AG09309 (cell line): ENCODE measurements at places on chromosomes 16 and 17.
A peak's percentile ranks its signal among the peaks of the same experiment; 100 is the strongest.

DNA sequence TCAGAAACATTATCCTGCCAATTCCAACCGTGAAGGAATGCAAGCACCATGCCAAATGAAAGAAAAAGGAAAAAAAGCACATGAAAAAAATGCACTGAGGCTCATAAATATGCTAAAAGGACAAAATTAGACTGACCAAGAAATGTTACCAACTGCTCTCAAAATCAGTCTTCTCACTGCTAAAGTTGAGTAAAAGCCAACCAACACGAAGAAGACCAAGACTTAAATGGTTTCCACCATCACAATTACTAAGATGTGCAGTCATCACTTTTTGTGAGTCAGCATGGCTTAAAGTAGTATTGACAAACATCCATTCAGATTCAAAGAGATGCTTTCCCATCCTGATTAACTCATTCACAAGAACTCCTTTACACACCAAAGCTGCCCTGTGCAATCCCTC lies 16.4 kb downstream of the CDYL2 start:
- DNase-seq = peak; percentile 11

DNA sequence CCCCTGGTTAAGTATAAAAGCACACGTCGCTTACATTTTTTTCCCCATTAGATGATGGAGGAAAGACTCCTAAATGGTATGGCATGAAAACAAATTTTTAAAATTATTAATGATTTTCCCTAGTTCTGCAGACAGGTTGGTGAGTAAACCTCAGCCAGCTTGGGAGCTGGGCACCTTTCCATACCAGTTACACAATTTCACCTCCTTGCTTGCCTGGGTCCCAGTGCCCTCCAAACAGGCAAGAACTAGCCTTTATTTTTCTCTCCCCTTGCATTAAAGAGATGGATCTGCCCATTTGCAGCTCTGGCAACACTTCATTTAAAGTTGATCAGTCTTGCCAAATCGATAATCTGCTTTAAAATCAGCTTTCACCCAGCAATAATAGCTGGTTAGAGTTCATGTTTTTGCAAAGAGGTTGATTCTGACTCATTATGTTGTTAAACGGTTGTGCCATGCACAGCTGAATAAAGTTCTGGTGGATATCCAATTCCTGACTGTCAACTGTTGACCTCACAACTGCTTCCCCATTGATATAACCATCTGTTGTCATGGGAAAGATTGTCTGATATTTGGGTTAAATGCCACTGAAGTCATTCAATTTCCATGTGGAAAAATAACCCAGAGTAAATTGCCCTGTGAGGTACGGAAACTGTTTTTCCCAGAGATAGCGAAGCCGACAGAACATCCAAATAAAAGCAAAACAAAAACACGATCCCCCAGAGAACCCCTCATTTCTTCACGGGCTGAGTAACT lies 1.3 kb downstream of the C17orf58 start:
- no peak for DNase-seq

DNA sequence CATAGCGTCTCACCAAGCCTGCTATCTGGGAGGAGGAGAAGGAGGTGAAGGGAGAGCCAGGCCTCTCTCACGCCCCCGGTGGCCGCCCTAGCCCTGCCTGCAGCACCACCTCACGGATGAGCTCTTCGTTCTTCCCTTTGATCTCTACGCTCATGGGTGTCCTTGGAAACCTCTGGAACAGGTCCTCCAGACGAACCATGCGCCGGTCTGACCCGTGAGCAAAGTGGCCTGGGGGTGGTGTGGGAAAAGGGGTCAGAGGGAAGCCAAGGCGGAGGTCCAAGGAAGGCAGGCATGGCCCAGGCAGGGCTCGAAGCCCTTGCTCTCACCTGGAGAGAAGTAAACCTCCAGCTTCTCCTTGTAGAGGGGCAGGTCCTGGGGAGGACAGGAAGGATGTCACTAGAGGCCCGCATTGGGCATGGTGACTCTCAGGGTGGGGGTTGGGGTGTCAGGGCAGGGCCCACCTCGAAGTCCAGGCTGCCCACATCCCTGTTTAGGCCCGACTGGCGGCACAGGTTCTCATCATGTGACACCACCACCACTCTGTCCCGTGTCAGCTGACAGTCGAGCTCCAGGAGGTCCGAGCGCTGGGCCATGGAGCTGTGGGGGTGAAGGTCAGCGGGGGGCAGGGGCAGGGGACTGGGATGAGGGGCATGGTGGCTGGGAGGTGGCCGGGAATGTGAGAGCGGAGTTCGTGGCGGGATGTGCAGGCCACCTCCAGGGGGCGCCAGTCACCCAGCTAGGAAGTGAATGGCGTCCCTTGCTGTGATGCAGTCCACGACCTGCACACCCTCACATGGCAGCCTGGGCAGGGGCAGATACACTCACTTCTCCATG lies 923 bp downstream of the GDPD3 start:
- DNase-seq = no peak

DNA sequence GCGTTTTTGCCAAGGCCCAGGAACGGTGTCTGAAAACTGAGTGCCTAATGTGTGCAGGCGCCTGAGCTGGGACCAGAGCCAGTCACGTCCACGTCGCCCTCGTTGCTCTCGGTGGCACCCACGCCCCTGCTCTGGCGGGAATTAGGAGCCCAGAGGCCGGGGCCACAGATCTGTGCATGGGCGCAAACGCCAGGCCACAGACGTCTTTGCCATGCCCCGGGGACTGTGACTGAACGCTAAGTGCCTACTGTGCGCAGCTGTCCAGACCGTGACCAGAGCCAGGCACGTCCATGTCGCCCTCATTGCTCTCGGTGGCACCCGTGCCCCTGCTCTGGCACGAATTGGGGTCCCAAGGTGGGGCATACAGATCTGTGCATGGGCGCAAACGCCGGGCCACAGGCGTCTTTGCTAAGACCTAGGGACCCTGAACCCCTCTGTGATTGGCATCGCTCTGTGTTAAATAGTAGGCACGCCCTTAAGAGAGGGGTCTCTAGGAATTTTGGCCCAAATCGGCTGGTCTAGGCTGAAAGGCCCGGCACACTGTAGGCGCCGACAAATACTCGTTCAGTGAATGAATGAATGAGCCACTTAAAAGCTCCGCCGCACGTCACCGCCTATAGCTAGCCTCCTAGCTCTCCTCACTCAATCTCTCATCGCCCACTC lies 827 bp upstream of the UBALD1 start:
- no peak for DNase-seq

GRCh38 chr17:1179112-1179817 lies 516 bp downstream of the ABR start:
- no peak for DNase-seq

- DNase-seq = peak; percentile 8
Observed at GRCh38 chr17:65332375-65332774, 195.2 kb downstream of the RGS9 start.
